Ascending aorta (tissue), 2 donors: ENCODE measurements at places on chromosomes 13 and 19. TPM values are rescaled to one million over a fixed set of nuclear protein-coding genes. Genes with fewer than 3 reads are reported as not detected.

- DNase-seq, result no peak
- no peaks in the 10 kb centered on the region for H3K36me3 ChIP-seq
- no peaks in the 10 kb centered on the region for H3K4me1 ChIP-seq
- H3K4me3 ChIP-seq, result no peak overlapping the region
Observed at GRCh38 chr13:100305398-100305797, 216.5 kb downstream of the PCCA start.

DNA sequence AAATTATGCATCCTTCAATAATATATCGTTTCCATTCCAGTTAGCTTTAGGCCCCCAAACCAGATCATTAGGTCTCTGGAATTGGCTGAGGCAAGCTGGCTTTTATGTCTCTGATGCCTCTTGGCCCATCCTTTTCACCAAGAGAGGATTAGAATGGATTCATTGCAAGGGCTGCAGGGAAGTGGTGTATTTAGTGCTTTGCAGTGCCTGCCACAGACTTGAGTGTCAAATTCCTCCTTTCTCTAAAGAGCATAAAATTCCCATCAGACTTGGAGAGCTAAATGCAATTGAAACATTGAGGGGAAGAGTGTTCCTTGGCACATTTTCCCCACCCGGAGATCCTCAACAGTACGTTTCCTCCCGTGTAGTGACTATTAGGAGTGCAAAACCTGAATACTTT, 302.6 kb downstream of the ATP8A2 start:
- no peaks in the 10 kb centered on the region for H3K36me3 ChIP-seq
- no peak overlapping the region for H3K4me3 ChIP-seq
- H3K27me3 ChIP-seq, result no peaks in the 10 kb centered on the region
- no peaks in the 10 kb centered on the region for H3K4me1 ChIP-seq

DNA sequence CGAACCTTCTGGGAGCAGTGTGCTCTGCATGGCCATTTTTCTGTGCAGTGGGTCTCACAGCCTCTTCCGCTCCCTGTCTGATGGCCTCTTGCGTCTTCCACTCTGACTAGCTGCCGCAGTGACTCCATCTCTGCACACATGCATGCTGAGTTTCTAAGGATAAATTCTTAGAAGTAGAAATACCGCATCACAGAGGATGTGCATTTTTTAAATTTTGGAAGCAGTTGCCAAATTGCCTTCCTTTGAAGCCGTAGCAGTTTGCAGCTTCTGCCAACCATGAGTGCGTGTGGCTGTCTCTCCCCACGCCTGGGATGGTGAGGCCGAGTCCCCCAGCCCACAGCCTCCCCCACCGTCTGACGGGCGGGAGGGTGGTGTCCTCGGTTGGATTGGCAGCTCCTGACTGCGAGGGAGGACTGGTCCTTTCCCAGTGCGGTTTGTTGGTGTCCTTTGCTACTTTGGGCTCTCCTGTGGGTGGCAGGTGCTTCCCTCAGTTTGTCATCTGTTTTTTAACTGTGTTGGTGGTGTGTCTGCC, 9.8 kb downstream of the FZR1 start:
- no peaks in the 10 kb centered on the region for H3K4me1 ChIP-seq
- peaks cover 11% of the 10 kb centered on the region for H3K36me3 ChIP-seq
- H3K27me3 ChIP-seq, result no peaks in the 10 kb centered on the region
- no peak for DNase-seq
- no peak overlapping the region for H3K27ac ChIP-seq

- H3K36me3 ChIP-seq, result no peaks in the 10 kb centered on the region
- no peaks in the 10 kb centered on the region for H3K4me1 ChIP-seq
- no peaks in the 10 kb centered on the region for H3K27me3 ChIP-seq
- H3K27ac ChIP-seq, result no peak overlapping the region
Observed at GRCh38 chr19:4524808-4525562, 6.7 kb upstream of the PLIN4 start.

GRCh38 chr13:73228546-73228945, 169.7 kb downstream of the KLF5 start:
- no peak overlapping the region for H3K27ac ChIP-seq
- H3K36me3 ChIP-seq, result no peaks in the 10 kb centered on the region
- no peaks in the 10 kb centered on the region for H3K27me3 ChIP-seq
- no peaks in the 10 kb centered on the region for H3K4me1 ChIP-seq
- H3K4me3 ChIP-seq, result no peak overlapping the region

DNA sequence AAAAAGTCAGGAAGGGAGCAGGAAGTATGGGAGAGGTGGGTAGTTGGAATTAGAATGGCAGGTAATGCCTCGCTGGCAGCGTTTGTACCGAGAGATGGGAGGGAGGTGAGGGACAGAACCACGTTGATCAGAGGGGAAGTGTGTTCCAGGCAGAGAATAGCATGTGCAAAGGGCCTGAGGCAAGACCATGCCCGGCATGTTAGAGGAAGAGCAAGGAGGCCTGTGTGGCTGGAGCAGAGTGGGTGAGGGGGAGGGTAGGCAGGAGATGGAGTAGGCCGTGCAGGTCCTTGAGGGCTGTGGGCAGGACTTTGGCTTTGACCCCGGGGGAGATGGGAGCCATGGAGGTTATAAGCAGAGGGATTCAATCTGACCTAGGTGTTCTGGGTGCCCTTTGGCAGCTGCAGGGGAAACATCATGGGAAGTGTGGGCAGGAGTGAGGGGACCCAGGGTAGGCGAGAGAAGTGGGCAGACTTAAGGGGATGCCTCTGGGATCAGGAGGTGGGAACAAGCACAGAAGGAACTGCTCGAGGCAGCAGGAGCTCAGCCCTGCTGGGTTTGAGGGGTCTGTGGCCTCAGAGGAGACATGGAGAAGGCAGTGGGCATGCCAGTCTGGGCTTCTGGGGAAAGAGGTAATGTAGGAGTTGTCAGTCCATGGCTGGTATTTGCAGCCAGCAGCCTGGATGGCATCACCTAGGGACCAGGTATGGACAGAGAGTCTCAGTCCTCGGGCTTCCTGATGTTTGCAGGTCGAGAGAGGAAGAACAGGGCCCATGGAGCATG, 48.8 kb downstream of the CD320 start:
- no peak overlapping the region for H3K4me3 ChIP-seq
- peaks cover 14% of the 10 kb centered on the region for H3K36me3 ChIP-seq
- no peak for DNase-seq

DNA sequence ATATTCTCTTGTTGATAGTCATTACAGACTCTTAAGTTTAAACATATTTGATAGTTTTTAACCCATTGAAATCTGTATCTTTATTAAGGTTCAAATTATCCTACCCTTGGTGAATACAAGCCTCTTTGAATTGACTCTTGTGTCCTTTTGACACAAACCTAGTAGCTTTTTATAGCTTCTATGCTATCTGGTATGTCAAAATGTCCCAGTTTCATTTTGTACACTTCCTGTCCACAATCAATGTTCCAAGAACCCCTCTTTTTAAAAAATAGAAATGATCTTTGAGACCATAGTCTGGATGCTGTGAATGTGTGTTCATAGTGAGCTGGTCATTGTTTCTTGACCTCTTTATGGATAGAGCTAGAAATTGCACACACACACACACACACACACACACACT, 39.2 kb upstream of the FGF14 start:
- DNase-seq, result no peak
- no peaks in the 10 kb centered on the region for H3K27me3 ChIP-seq

DNA sequence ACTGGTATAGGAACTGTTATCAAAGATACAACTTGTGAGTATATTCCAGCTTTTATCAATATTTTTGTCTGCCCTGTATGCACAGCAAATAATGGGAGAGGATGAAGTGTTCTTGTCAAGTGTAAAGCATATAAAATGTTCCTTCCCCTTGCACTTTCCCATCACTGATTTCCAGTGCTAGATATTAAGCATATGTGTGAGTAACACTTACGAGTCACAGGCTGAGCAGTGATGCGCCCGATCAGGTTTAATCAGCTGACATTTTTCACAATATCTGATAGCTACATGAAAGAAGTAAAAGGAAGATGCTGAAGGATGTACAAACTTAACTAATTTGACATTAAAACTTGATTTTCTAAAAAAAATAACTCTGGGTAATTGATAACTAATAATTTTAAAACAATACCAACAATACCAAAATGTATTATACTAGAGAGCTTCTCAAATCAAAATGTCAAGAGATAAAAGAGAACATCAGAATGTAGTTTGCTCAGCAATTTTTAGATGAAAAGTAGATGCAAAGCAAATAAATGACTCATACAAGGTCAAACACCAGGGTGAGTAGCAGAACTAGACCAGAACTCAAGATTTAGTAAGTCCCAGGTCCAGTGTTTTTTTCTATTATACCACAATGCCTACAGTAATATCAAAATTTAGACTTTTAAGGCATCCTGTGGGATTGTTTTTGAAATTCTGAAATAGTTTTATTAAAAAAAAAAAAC, 56.4 kb downstream of the ZDHHC20 start:
- no peak overlapping the region for H3K4me3 ChIP-seq
- no peak for DNase-seq
- no peaks in the 10 kb centered on the region for H3K27me3 ChIP-seq
- no peak overlapping the region for H3K27ac ChIP-seq
- no peaks in the 10 kb centered on the region for H3K36me3 ChIP-seq

GRCh38 chr13:97885641-97886040, 67.8 kb upstream of the IPO5 start:
- no peak overlapping the region for H3K4me3 ChIP-seq
- H3K4me1 ChIP-seq, result no peaks in the 10 kb centered on the region
- no peak for DNase-seq
- H3K36me3 ChIP-seq, result no peaks in the 10 kb centered on the region
- no peak overlapping the region for H3K27ac ChIP-seq

GRCh38 chr13:57629391-57629804, 2.1 kb upstream of the PCDH17 start:
- H3K27me3 ChIP-seq, result peaks cover 15% of the 10 kb centered on the region
- H3K36me3 ChIP-seq, result no peaks in the 10 kb centered on the region
- no peak overlapping the region for H3K27ac ChIP-seq
- DNase-seq, result peak; percentile 63
- H3K4me1 ChIP-seq, result peaks cover 7% of the 10 kb centered on the region

The LRFN3 gene
- 26.6 TPM for total RNA-seq

The SOX1 gene
- not detected for total RNA-seq

The MYO1F gene
- total RNA-seq, result 5.0 TPM

The ZNF723 gene
- total RNA-seq, result not detected

The ABCC4 gene
- total RNA-seq, result 6.7 TPM
